ENCODE measurements at places on chromosomes 7 and 10. TPM values are rescaled to one million over a fixed set of nuclear protein-coding genes. Genes with fewer than 3 reads are reported as not detected.

The FAM200A gene
- 4.2 TPM for total RNA-seq

The CTTNBP2 gene
- total RNA-seq: 0.61 TPM

The ZC3HAV1L gene
- total RNA-seq: 4.9 TPM

The CCDC3 gene
- 1.0 TPM for total RNA-seq

The GRM8 gene
- total RNA-seq: not detected

The ACTR1A gene
- total RNA-seq: 83.8 TPM

The NME8 gene
- not detected for total RNA-seq

The ZNF716 gene
- total RNA-seq: not detected

The PDZD7 gene
- 1.2 TPM for total RNA-seq

The ELN gene
- 0.08 TPM for total RNA-seq

The COL28A1 gene
- 0.56 TPM for total RNA-seq

The NCF1 gene
- total RNA-seq: not detected

The SPDYE1 gene
- not detected for total RNA-seq

The IFIT1B gene
- total RNA-seq: not detected

The PPRC1 gene
- total RNA-seq: 62.4 TPM

The BHLHA15 gene
- 0.52 TPM for total RNA-seq

The UCMA gene
- not detected for total RNA-seq

The KNDC1 gene
- total RNA-seq: 2.4 TPM

The ELFN1 gene
- total RNA-seq: 0.32 TPM

The RFC2 gene
- total RNA-seq: 55.9 TPM

The NRCAM gene
- total RNA-seq: 98.8 TPM

The LRMDA gene
- 5.6 TPM for total RNA-seq

The MICALL2 gene
- 13.3 TPM for total RNA-seq
